ENCODE measurements at places on chromosomes 13 and 19. TPM values are rescaled to one million over a fixed set of nuclear protein-coding genes. Genes with fewer than 3 reads are reported as not detected.

Gene SLAIN1
- not detected for total RNA-seq

Gene AXL
- total RNA-seq: 305 TPM

Gene ZNF816
- total RNA-seq: 4.1 TPM

Gene CATSPERD
- total RNA-seq: not detected

Gene MRPL4
- total RNA-seq: 33.9 TPM

Gene AMH
- 1.8 TPM for total RNA-seq

Gene MAMSTR
- total RNA-seq: 8.0 TPM

Gene SPTBN4
- total RNA-seq: 3.5 TPM

Gene EDNRB
- total RNA-seq: 23.3 TPM

Gene LILRA5
- total RNA-seq: not detected

Gene PCDH17
- total RNA-seq: 1.4 TPM

Gene BEST2
- total RNA-seq: not detected

Gene HSH2D
- not detected for total RNA-seq

Gene ADPRHL1
- total RNA-seq: 2.8 TPM

Gene KISS1R
- not detected for total RNA-seq

Gene PPFIA3
- total RNA-seq: 2.4 TPM
